ENCODE measurements at places on chromosomes 5 and 9.
A peak's percentile ranks its signal among the peaks of the same experiment; 100 is the strongest.

- no peak for DNase-seq
Observed at GRCh38 chr9:128627906-128628305, 28.7 kb downstream of the DYNC2I2 start.

- no peak for DNase-seq
Observed at GRCh38 chr5:175866377-175866907, 4.9 kb upstream of the CPLX2 start.

DNA sequence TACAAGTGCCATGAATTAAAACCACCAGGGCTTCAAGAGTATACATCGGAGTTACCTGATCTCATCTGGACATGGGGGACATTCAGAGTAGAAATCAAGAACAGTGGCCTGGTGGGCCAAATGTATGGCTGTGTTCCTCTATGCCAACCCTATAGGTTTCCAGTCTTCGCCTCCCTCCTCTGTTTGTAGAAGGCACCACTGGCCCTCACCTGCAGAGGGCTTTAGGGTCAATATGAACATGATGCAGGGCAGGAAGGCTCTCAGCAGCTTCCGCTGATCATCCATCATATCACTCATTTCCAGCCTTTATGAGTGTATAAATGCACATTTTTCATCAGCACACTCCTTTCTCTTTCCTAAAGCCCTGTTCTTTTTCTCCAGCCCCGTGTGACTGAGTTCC is 555.5 kb upstream of the BRINP1 start:
- DNase-seq = no peak

- no peak for DNase-seq
Observed at GRCh38 chr5:67263656-67264408, 67.2 kb upstream of the CD180 start.

DNA sequence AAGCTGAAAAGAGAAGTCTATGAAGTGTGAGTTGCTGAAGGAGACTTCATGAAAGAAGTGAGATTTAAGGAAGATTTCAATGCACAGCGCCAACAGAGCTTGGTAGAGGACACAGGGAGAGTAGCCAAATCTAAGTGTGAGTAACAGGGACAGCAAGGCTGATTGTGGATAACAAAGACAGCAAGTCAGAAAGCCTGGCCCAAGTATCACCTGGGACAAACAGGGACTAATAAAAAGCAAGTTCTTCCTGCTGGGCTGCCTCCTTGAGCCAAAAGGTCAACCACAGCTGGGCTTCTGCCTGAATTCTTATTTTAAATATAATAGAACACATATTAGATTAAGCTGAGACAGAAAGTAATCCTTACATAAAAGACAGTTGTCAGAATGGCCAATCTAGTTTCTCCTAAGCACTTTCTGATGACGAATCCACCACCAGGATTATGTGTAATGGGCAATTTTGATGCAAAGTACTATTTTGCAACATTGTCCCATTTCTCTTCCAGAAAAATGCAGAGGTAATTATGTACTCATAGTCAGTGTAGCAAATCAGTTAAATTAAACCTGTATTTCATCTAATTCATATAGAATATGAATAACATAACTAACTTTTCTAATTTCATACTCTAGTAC is 73.8 kb downstream of the MAPKAP1 start:
- DNase-seq = no peak

GRCh38 chr5:14582797-14583137 is 1.2 kb downstream of the OTULINL start:
- DNase-seq = no peak

GRCh38 chr5:147307170-147307569 is 72.3 kb downstream of the STK32A start:
- no peak for DNase-seq

DNA sequence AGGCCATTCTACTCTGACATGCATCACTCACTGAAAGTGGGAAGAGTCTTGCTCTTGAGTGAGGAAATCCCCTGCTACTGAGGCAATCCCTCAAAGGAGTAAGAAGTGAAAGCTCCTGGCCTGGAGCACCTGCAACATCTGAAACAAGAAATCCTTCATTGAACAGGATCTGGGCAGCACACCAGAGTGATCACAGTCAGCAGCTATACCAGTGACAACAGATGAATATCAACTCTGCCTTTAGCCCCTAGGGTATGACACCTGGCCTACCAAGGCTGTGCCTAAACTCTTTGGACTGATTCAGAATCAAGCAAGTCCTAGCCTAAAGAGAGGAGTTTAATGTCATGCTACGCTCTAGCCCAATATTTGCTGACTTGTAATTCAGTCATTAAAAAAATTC is 156.2 kb upstream of the CCDC152 start:
- DNase-seq = no peak

DNA sequence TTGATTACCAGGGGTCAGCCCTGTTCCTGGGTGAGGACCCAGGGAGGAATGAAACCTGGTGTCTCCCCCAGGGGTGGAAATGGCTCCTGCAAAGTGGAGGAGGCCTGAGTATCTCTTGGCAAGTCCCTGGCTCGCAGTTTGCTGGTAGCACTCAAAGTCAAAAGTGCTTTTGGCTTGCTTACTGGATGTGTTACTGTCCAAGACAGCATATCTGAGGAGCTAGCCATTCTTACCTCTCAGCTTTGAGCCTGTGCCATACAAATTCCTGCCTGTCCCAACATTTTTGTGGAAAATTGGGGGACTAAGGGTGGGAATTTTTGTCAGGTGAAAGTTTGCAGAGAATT is 9.9 kb downstream of the ZNF618 start:
- no peak for DNase-seq

DNA sequence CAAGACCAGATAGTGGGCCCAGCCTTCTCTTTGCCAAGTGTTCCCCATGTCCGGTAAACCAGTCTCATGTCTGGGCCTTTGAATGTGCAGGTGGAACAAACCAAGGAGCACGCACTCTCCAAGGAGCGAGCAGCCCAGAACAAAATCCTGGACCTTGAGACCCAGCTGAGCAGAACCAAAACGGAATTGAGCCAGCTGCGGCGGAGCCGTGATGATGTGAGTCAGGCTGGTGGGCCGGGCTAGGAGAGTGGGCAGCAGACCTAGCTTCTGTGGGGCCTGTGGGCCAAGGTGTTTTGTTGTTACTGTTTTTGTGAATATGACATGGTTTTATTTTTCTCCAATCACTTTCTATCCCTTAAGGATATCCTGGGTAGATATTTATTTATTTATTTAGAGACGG is 5.6 kb upstream of the GLE1 start:
- no peak for DNase-seq

DNA sequence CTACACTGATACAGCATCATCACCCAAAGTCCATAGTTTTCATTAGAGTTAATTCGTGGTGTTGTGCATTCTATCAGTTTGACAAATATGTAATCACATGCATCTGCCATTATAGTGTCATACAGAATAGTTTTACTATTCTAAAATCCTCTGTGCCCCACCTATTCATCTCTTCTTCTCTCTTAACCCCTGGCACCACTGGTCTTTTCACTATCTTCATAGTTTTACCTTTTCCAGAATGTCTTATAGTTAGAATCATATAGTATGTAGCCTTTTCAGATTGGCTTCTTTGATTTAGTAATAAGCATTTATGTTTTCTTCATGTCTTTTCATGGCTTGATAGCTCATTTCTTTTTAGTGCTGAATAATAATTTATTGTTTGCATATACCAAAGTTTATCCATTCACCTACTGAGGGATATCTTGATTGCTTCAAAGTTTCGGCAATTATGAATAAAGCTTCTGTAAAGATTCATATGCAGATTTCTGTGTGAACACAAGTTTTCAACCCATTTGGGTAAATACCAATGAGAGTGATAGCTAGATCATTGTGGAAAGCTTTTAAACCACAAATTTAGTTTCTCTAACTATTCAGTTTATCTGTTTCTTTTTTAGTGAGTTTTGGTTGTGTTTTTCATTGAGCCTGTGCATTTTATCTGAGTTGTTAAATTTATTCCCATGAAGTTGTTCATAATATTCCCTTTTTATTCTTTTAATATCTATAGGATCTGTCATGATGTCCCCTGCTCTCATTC is 84.9 kb downstream of the RALGPS1 start:
- DNase-seq = no peak

- DNase-seq = peak; percentile 79
Observed at GRCh38 chr5:143824851-143825720, 13.1 kb downstream of the HMHB1 start.

- no peak for DNase-seq
Observed at GRCh38 chr5:100546001-100546400, 10.8 kb downstream of the FAM174A start.

DNA sequence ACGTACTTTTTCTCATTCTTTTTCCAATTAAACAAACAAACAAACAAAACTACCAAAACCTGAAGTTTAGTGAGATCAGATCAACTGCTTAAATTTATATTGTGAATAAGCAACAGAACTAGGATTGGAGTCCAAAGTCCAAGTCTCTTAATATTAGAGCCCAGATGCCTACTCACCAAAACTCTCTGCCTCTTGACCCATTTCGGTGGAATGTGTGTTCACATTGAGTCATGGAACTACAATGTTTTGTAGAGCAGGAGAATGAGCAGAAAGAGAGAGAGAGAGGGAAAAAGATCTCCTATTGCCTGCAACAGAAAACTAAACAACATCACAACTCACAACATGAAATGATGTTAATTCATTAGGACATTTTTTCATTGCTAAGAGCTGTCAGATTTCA is 751.1 kb downstream of the TLR4 start:
- DNase-seq = no peak

DNA sequence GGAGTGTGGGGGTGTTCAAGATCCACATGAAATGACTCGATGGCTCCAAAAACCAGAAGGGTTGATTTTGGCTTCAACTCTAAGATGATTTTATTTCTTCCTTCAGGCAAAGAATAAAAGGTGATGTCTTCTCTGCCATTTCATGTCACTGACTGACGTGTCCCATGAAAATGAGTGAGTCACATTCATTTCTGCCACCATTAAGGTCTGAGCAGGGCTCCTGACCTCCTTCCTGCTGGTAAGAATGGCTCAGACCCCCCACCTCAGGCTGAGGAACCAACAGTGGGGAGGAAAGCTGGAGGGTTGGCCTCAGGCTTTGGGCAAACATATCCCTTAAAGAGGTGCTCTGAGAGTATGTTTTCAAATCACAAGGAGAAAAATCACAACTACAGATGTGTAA is 53.9 kb upstream of the ZNF354A start:
- DNase-seq = no peak

- DNase-seq = no peak
Observed at GRCh38 chr5:118326481-118327045, 661.8 kb downstream of the DTWD2 start.

DNA sequence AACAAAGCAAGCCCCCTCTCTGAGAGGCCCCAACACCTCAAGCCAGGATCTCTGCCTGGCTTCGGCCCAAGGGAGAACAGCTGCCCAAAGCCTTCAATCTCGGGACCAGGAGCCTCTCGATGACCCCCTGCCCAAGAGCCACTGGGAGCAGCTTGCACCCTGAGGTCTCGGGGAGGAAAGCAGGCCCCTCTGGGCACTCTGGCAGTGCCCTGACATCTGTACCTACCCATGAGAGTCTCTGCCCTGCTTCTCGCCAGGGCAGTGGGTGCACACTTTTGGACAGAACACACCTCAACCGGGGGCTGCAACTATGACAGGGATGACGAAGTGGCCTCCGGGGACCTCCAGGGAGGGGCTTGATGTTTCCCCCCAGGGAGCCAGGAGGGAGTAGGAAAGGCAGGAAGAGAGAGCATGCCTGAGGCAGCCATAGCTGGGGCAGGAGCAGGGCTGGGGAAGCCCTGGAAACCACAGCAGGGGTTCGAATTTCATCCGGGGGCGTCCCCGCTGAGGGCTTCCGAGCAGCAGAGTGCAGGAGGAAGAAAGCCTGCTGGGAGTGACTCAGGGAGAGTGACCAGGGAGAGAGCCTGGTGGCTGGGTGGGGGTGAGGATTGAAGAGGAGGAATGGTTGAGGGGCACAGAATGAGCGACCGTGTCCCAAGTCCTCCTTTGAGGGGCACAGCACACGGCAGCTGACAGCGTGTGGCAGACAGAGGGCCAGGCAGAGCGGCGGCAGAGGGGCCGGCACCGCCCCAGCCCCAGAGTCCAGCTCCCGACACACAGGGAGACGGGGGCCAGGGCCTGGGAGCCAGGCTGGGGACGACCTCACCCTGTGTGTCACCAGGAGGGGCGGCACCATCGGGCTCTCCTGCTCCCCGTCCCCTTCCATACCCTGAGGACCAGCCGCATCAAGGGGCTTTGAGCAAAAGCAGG is 1.8 kb downstream of the LPCAT1 start:
- no peak for DNase-seq

DNA sequence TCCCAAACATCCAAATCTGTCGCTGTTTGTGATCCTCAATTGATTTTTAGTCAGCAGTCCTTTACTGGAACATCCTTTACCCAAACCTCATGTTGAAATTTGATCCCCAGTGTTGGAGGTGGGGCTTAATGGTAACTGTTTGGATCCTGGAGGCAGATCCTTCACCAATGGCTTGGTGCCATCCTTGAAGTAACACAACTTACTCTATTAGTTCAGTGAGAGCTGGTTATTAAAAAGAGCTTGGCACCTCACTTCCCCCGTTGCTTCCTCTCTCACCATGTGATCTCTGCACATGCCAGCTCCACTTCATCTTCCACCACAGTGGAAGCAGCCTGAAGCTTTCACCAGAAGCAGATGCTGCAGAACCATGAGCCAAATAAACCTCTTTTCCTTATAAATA is 40.3 kb downstream of the DNAJB5 start:
- DNase-seq = no peak

GRCh38 chr9:127844821-127845359 is 9.6 kb downstream of the ENG start:
- no peak for DNase-seq

GRCh38 chr9:17653947-17654465 is 75.1 kb downstream of the SH3GL2 start:
- DNase-seq = no peak

- no peak for DNase-seq
Observed at GRCh38 chr9:8278048-8278447, 478.5 kb upstream of the DMAC1 start.

DNA sequence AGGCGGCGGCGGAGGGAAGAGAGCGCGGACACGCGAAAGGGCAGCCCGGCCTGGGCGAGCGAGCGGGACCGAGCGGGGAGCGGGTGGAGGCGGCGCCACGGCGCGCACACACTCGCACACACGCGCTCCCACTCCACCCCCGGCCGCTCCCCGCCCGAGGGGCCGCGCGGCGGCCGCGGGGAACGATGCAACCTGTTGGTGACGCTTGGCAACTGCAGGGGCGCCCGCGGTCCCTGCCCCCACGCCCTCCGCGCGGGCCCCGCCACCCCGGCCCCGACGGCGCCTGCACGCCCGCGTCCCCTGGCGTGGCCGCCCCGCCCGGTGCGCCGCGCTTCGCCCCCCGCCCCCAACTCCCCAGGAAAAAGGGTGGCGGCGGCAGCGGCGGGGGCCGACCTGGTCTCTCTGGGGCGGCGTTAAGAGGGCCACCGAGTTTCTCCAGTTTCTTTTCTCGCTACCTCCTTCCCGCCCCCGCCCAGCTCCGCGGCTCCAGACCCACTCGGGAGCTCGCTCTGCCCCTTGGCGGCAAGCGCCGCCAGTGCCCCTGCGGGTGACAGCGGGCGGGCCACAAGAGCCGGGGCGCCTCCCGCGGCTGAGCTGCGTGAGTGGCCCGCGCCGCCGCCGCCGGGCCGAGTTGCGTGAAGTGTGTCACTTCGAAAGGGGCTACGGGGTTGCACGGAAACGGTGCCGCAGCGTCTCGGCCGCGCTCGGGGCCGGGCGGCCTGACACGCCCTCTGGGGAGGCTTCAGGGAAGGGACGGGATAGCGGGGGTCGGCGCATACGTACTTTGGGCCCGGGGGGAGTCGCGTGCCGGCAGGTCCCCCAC is at the start of gene NR3C1:
TSS of gene NR3C1 (minus strand) at position 94 of the 823 bp plus-strand sequence. CDS start 2,847 bp downstream, outside the sequence.
- DNase-seq = peak; percentile 90
